Suppressor macrophage treated with lipopolysaccharide for 4 hours (primary cell): ENCODE measurements at places on chromosomes 16 and 17.

GRCh38 chr16:78175287-78175686, 75.8 kb downstream of the WWOX start:
- no peak for DNase-seq

- peak; percentile 91 for DNase-seq
Measured at GRCh38 chr16:56932721-56933619, 1.0 kb downstream of the HERPUD1 start.

GRCh38 chr17:10603931-10604330, 53.2 kb downstream of the MYH3 start:
- no peak for DNase-seq

DNA sequence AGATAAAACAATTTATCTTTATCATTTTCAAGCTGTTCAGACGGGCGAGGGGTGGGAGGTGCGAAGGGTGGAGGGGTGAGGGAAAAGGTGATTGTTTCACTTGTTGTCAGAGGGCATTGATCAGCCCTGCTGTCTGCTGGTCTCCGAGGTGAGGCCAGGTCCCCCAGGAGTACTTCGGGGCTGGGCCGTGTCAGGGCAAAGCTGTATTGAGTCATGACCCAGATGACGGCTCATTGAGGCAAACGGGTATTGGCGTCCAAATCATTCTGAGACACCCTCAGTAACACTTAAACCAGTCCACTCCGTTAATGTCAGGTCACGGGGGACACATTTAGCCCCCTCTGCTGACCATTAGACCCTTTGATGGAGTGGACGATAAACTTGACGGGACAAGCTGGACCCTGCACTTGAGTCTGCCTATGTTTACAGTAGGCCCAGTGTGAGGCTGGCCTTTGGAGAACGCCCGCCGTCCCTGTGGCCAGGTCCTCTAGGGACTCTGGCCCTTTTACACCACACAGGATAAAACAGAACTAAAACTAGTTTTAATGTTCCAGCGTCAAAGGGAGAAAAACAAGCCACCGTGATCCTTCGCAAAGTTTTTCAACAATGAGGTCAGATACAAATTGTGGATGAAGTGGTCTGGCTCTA, 502.2 kb upstream of the ZFHX3 start:
- no peak for DNase-seq
